Regular cardiac myocyte (primary cell): ENCODE measurements at places on chromosomes 16 and 17. TPM values are rescaled to one million over a fixed set of nuclear protein-coding genes. Genes with fewer than 3 reads are reported as not detected.

The SLC6A4 gene
- total RNA-seq: 0.77 and 11.6 TPM in 2 replicates

The CACNG3 gene
- not detected in 2 replicates for total RNA-seq

The GAS7 gene
- 0.38 and 0.85 TPM in 2 replicates for total RNA-seq

The GPR142 gene
- not detected in 2 replicates for total RNA-seq

The KRT33B gene
- under 0.01 TPM in 2 replicates for total RNA-seq

The CBLN1 gene
- total RNA-seq: not detected in 2 replicates

The NKD1 gene
- total RNA-seq: under 0.01 TPM in 1 of 2 replicates, not detected in the other

The OR2C1 gene
- total RNA-seq: under 0.01 and 0.19 TPM in 2 replicates

The KIF2B gene
- total RNA-seq: not detected in 2 replicates
